Brain (organoid and tissue), 16 donors: ENCODE measurements at places on chromosomes 12 and 14.
A peak's percentile ranks its signal among the peaks of the same experiment; 100 is the strongest.

DNA sequence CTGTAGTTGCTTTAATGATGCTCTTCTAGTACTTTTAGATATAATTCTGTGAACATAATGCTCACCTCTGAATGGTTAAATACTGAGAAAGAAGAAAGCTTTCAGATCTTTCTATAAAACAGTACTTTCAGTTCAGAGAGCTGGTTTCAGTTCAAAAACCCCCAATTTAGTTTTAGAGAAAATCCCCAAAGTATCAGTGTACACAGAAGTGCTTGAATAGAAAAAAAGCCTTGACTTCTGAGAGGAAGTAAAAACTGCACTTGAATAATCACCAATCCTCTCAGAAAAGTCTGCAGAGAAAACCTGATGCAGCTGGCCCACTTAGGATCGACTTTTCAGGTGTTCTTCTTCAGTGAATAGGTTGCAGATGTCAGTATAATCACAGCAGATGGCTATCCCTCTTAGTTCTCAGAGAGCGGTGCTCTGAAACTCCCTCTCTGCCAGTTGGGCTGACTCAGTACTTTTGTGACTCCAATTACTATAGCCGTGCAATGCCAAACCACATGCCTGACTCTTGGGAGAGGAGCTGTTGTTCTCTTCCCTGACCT is 616.3 kb downstream of the LRFN5 start:
- DNase-seq, result peak; percentile 48

- DNase-seq, result no peak
Measured at GRCh38 chr12:15335959-15336358, 13.7 kb downstream of the PTPRO start.

DNA sequence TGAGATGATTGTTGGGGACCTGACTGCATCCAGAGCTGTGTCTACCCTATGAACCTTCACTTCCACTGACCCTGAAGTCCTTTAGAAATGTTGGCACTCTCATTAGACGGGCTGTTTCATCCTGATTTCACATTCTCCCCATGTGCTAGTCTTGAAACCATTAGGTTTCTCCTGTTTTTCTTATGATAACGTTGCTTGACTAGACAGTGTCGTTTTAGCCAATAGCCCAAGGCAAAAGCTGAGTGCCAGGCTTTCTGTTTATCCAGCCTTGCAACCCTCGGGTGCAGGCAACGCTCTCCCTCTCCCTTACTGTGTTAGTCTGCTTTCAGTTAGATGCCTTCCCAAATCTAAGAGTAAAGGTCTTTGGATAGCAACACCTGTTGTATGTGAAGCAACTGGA is 30.1 kb downstream of the DACT1 start:
- DNase-seq, result no peak

DNA sequence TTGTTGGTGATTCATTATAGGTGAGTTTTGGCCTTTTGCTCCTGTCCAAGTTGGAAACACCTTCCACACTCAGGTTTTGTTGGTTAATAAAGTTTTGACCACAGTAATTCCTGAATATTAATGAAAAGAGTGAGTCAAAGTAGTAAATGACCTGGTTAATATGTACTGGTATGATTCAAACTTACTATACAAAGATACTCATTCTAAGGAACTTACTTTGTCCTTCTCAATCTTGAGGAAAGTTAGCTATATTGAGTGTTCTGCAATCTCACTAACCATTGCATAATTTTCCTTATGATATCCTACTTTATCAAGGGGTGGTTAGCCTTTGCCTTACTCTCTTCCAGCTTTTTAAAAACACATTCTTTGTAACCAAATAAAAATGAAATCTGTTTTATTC is 20.9 kb upstream of the HECTD1 start:
- DNase-seq, result no peak

DNA sequence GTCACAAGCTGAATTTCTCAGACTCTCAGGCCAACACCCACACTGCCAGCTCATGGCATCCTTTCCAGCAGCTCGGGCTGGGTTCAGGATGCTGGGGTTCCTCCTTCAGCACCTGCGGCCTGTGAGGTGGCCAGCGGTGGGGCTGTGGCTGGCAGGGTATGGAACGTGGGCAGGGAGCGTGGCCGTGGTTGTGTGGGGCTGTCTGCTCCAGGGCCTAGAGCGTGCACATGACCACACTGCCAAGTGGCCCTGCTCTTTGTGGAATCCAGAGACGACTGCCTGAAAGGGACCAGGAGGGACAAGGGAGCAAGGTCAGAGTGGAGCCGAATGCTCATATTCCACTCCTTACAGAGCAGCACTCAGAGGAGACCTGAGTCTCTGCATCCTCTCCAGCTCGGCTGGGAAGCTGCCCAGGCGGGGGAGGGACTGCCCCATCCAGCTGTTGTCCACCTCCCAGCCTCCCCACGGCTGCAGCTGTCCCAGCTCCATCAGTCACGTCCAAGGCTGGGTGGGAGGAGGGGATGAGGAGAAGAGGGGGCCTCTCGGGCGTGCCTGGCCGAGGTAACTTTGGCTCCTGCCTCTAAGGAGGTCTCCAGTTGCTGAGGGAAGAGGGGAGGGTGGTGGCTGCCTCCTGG is 71.3 kb downstream of the TSPAN9 start:
- DNase-seq, result no peak

DNA sequence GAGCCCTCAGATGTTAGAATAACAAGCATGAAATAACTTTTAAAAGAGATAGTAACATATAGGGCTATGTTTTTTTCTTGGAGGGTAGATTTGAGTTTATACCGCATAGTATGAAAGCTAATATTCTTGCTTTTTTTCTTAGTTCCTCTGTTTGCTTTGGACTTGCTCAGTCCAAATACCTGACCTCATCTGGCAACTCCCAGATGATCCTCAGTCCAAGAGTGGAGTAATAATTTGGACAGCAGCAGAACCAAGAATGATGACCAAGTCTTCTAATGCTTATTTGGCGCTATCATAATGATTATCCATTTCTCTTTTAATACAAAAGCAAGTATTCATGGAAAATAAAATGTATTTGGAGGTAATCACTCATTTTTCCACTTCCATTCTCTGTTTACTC is 45.6 kb downstream of the GUCY2C start:
- DNase-seq, result no peak

GRCh38 chr14:82490397-82490796 is 956.7 kb upstream of the SEL1L start:
- peak; percentile 72 for DNase-seq

DNA sequence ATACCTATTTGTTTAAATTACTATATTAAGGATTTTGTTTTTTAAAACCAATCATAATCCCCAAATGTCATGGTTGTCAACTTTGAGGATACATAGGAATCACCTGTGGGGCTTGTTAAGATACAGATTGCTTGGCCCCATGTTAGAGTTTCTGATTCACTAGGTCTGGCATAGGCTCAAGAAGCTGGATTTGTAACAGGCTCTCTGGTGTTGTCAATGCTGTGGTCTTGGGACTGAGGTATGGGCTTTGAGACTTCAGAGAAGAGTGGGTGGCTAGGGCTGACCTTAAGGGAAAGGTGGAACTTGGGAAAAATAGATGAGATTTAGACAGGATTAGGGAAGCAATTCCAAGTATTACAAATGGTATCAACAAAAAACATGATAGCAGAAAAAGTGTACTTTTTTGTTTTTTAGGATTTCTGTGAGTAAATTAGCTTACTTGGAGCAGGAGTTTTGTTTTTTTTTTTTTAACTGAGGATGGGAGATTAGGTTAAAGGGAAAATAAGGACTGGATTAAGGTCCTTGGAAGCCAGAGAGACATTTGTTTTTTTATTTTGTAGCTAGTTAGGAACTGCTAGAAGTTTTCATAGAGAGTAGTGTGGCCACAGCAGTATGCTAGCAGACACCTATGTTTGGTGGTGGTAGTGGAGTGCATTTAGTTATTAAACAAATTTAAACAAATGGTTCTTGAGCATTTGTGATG is 88.6 kb downstream of the RAD51B start:
- no peak for DNase-seq
